NCI-H226 (cell line): ENCODE measurements at places on chromosomes 6 and 20.

GRCh38 chr6:60754879-60755278, 1531.1 kb downstream of the KHDRBS2 start:
- no peak for DNase-seq

DNA sequence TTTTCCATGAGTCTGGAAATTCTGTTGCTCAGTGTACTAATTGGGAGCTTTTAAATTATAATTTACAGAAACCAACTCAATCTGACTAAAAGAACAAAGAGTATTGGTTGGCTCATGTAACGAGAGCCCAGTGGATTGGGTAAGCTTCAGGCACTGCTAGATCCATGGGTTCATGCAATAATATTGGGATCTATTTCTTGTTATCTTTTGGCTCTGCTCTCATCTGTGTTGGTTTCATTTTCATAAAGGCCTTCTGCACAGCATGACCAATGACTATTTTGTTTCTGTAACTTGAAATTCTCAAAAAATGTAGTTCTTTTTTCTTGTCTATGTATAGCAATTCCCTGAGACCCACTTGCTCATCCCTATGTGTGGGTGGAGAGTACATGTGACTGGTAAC, 12.0 kb downstream of the SLC2A10 start:
- DNase-seq, result no peak

- peak; percentile 34 for DNase-seq
Measured at GRCh38 chr6:5135788-5136376, 50.7 kb downstream of the PPP1R3G start.

DNA sequence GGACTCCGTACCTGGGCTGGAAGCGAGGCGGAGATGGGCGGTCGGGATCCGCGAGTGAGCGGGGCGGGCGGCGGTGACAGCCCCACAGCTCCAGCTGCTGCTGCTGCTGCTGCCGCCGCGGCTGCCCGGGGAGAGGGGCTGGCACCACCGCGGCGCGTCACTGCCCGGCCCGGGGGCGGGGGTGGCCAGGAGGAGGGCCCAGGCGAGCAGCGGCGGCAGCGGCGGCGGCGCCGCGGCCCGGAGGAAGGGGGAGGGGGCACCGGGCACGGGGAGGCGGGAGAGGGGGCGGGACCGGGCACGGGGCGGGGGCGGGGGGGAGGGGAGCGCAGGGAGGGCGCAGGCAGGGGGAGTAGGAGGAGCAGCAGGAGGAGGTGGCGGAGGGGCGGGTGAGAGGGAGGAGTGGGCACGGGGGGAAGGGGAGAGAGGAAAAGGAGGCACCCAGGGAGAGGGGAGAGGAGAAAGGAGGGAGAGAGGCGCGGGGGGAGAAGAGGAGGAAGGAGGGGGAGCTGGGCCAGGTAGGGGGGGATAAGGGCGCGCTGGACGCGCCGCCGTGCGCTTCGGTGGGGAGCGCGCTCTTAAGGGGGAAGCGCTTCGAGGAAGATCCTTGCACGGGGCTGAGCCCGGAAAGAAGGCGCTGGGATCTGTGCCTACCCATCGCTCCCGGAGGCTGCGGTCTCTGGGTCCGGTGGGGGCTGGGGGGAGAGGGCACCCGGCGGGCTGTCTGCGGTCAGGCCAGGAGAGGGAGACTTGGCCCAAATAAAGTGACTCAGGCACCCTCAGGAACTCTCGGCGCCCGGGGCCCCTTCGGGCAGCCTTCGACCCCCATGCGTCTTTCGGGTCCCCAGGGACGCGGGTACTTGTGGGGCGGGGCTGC, 101.5 kb downstream of the NOL4L start:
- peak; percentile 79 for DNase-seq

- DNase-seq, result no peak
Measured at GRCh38 chr6:12479881-12480280, 189.7 kb downstream of the EDN1 start.

DNA sequence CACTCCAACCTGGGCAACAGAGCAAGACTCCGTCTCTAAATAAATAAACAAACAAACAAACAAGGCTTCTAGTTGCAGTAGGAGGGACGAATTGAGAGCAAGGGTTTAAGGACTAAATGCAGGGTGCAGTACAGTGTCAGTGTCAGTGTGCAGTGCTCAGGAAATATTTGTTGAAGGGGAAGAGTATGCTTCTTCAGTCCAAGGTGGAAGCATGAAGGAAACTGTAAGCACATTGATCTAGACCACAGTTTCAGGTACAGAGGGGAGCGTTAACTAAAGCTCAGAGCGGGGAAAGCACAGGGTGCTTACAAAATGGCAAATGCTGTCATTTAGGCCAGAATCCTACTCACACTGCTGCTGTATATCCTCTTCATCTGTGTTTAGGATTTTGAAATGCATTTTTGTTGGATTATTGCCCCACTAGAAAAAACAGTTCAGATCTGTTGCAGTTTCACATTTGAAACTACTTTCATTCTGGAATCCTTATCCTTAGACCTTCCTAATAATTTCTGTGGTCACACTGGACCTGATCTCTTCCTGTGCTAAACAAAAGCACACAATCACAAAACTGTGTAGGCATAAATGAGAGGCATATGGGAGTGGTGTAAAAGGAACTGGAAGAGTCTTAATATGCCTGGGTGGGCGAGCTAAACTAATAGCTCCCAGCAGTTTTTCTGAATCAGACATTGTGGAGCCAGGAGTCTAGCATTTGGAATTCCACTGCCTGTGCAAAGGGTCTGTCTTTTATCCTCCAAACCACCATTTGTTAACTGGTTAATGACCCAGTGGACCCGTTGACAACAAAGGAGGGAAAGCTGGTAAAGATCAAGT, 41.4 kb downstream of the CBFA2T2 start:
- no peak for DNase-seq
